Mesenchymal stem cell (in vitro differentiated cells and primary cell): ENCODE measurements at places on chromosomes 4 and X.

DNA sequence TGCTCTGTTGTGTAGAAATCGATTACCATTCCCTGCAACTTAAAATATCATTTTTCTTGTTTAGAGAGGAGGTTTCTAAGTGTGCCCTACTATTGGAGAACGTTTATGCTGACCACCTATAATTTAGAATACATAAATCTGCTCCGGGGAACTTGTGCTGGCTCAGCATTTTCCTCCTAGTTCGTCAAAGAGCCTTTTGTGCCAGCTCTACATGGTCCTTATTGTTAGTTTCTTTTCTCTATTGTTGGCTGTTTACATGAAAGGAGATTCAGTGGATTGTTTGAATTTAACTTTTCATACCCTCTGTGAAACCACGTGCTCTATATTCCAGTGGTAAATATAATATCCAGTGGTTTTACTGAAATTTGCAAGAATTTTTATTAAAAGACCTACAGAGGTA, 53.4 kb upstream of the ATP8A1 start:
- no peak for DNase-seq

DNA sequence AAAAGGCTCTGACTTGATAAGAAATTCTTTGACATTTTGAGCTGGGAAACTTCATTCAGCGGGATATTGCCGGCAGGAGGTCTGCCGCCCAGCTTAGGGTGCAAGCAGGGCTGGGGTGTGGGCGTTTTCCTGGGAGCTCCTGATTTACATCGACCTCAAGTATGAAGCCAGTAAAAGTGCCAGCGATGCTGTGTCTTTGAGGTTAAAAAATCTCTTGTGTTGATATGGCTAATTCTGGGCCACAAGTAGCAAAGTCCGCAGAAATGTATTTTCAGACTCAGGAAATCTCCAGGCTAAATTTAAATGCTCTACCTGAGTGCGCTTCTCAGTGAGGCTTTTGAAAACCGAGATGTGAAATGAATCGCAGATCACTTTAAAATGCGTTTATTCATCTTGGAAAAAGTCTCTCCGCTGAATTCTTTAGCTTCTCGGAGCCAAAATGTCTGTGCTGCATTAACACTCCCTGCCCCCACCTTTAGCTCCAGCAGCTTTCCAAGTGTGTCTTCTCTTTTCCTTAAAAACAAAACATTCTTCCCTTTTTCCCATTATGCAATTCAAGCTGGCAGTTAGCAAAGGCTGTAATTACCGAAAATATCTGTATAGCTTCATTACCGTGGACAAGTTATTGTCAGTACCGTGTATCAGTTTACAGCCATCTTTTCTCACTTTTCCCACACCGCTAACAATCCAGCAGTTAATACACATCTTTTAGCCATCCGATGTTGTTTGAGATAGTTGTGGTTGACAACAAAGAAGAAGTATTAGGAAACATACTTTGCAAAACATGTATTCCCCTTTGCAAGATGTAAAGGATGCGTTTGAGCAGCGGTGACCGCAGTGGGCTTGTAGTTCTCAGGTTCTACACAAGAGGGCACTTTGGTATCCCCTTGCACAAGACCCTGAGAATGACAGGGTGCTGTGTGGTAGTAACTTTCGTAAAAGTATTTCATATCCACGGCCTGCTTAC, 136.0 kb upstream of the STX18 start:
- peak; percentile 46 for DNase-seq

GRCh38 chrX:109934434-109934833, 68.5 kb upstream of the TMEM164 start:
- peak; percentile 63 for DNase-seq

DNA sequence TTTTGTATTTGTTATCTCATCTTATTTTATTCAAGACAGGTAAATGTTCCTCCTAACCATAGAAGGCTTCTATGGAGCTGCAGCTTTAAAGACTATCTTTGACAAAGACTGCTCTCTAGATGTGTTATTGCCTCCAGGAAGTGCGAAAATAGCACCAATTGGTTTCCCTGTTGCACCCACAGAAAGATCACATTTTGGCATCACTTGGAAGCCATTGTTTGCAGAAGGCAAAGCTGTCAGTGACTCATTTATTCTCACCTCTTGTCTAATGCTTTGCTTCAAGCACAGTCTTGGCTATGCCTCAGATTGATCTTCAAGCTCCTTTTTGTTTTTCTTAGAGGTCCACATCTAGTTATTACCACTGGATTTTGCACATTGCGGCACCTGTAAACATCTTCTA, 150.3 kb downstream of the PCDH7 start:
- DNase-seq: no peak

GRCh38 chr4:72375073-72375736, 193.8 kb downstream of the ADAMTS3 start:
- peak; percentile 9 for DNase-seq

DNA sequence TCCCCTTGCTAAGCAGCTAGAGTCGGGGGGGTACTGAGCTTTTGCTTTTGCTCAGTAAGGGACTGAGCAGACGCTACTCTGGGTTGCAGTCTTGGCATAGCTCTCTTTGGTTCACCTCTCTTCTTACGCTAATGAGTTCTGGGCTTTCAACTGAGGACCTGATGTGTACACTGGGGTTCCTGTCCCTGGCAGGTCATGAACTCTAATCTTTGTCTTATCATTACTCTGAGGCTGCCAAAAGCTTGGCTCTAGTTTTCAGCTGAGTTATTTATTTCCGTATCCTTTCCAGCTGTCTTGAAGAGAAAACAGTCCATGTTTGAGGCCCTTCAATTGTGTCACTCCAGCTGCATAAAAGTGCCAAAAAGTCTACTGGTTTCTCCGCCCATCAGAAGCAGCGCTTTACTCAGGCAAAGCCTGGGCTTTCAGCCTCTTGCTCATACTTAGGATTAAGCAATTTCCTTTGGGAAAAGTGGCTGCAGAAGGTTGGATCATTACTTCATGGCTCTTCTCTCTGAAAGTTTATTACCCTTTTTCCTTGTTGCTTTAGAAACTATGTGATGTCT, 121.0 kb upstream of the STOX2 start:
- DNase-seq: peak; percentile 82

- DNase-seq: peak; percentile 34
Measured at GRCh38 chr4:25031077-25031621, 403 bp upstream of the LGI2 start.

- peak; percentile 28 for DNase-seq
Measured at GRCh38 chr4:6988016-6988715, 55.0 kb upstream of the TADA2B start.

- no peak for DNase-seq
Measured at GRCh38 chr4:101762025-101762424, 28.5 kb upstream of the BANK1 start.

GRCh38 chr4:79046016-79046592, 106.9 kb upstream of the PAQR3 start:
- DNase-seq: peak; percentile 3

DNA sequence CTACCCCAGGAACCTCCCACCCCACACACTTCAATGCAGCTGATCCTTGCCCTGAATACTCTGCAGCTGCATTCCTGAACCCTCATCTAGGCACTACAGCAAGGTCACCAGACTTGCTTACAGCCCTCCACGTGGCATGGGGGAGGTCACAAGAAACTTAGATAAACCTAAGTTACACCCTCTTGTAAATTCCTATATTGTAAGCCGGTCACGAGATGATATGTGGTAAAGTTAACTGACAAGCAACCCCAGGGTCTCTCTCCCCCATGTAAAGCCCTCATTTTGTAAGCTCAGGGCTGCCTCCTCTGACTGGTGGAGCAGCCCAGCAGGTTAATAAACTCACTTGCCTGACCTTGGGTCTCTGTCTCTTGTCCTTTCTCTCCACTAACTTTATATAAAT, 570.7 kb downstream of the PCDH7 start:
- DNase-seq: no peak

- DNase-seq: peak; percentile 7
Measured at GRCh38 chr4:11106759-11107158, 321.9 kb downstream of the HS3ST1 start.

GRCh38 chr4:56134266-56134665, 185.5 kb downstream of the CEP135 start:
- DNase-seq: peak; percentile 72

- DNase-seq: peak; percentile 73
Measured at GRCh38 chr4:17168571-17168970, 270.1 kb upstream of the LDB2 start.

DNA sequence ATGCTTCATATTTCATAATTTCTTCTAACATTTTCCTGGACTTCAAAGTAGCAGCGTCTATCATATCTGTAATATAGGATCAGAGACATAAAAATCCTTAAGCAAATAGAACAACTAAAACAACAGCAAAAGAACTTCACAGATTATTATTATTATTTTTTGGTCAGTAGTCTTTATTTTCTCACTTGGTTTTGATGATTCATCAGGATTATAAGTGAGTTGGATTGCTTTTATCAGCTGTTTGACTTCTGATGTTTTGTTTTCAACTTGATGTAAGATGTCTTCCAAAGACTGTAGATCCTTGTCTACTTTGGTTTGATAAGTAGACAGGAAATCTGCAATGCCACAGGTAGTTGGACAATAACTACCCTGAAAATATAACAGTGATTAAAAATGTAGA, 623 bp downstream of the FGG start:
- DNase-seq: no peak

DNA sequence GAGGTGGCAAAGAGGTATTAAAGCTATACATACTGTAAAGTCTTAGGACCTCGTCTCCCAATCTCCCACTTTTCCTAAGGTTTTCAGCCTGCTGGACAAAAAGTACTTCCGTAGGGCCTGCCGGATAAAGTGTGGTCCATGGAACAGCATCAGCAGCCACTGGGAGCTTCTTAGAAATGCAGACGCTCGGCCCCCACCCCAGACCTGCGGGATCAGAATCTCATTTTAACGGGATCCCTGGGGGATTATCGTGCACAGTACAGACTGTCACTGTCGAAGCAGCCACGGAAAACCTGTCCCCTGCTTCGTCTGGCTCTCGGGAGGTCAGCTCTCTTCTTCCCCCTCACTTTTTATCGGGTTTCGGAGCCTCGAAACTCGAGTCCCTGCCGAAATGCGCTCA, 802 bp downstream of the ADGRG2 start:
- no peak for DNase-seq

GRCh38 chrX:153686711-153687110, 1.0 kb upstream of the SLC6A8 start:
- DNase-seq: no peak

DNA sequence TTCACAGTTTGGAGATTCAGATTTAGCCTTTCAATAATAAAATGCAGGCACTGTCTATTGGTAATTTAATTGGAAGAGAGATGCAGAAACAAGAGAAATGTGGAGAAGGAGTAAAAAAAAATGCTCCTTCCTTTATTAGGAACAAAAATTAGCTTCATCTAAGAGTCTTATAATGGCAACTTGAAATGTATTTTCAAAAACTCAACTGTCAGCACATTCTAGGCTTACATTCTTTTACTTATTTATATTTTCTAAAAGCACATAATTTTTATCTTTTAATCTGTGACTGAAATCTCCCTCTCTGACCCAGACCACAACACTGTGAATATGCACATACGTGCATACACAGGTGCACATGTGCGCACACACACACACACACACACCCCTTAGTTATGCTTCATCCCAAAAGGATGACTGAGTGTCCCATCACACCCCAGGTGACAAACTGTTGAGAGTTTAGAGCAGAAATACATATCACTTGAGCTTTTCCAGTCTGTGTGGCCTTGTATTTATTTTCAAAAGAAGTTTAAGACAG, 29.7 kb downstream of the NR3C2 start:
- DNase-seq: no peak

GRCh38 chr4:8648296-8648695, 55.7 kb downstream of the CPZ start:
- DNase-seq: no peak

DNA sequence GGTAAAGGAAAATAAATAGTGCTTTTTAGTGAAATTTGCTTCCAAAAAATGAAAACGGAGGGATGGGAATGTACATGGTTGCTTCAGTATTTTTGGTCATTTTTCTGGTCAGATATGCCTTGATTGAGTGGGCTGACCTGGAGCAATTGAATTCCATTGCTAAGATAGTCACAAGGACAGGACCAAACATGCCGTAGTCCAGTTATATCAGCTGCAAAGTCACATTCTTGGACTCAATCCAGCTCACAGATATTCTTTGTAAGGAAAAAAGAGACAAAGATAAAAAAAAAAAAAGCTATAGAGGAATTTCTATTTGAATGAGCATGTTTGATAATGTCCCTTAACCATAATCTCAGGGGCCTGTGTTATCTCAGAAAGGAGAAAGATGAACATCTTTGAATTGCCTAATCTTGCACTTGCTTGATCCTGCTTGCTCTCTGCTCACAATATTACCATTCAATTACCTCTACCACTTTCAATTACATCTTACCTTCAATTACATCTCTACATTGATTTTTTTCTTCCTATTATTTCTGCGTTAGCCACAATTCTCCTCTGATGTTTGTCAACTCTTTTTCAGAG, 75.4 kb upstream of the PACRGL start:
- DNase-seq: no peak

DNA sequence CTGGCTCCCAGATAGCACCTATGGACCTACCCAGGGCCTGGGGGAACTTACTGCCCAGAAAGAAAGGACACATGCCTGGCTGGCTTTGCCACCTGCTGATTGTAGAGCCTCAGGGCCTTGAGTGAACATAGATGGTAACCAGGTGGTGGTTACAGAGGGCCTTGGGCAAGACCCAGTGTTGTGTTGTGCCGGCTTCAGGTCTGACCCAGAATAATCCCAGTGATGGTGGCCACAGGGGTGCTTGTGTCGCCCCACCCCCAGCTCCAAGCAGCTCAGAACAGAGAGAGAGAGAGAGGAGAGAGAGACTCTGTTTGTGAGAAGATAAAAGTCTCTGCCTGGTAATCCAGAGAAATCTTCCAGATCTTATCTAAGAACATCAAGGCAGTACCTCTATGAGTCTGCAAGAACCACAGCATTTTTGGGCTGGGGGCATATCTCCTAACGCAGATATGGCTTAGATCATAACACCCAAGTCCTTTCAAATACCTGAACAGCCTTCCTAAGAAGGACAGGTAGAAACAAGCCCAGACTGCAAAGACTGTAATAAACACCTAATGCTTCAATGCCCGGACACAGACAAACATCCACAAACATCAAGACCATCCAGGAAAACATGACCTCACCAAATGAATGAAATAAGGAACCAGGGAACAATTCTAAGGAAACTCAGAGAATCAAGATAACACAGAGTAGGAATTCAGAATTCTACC, 16.3 kb upstream of the RP2 start:
- no peak for DNase-seq

DNA sequence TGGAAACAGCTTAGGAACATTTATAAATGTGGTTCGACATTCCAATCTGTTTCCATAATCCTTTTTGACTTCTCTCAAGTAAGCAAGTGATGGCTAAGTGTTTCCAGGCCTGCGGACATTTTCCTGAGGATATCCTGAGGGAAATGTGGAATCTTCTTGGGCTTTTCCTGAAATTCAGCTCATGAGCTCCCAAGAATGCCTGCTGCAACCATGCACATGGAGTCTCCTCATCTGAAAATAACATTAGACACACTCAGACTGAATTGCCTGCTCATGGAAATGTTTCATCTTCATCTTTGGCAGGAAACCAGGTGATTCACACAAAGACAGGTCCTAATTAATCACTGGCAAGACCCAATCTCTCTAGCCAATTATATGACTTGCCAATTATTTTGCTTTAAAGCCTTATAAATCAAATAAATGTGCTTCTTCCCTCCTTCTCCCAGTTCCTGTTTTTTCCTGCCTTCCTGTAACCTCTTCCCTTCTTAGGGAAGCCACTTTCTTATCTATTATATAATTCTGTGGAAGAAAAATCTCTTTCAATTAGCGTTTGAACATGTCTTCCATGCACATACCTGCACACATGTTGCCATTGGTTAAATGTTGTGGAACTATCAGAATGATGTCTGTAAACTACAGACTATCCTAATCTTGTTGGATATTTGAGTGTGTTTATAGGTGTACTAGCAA, 104.6 kb upstream of the MXRA5 start:
- DNase-seq: peak; percentile 26
